ENCODE measurements at places on chromosomes 5 and 9.

DNA sequence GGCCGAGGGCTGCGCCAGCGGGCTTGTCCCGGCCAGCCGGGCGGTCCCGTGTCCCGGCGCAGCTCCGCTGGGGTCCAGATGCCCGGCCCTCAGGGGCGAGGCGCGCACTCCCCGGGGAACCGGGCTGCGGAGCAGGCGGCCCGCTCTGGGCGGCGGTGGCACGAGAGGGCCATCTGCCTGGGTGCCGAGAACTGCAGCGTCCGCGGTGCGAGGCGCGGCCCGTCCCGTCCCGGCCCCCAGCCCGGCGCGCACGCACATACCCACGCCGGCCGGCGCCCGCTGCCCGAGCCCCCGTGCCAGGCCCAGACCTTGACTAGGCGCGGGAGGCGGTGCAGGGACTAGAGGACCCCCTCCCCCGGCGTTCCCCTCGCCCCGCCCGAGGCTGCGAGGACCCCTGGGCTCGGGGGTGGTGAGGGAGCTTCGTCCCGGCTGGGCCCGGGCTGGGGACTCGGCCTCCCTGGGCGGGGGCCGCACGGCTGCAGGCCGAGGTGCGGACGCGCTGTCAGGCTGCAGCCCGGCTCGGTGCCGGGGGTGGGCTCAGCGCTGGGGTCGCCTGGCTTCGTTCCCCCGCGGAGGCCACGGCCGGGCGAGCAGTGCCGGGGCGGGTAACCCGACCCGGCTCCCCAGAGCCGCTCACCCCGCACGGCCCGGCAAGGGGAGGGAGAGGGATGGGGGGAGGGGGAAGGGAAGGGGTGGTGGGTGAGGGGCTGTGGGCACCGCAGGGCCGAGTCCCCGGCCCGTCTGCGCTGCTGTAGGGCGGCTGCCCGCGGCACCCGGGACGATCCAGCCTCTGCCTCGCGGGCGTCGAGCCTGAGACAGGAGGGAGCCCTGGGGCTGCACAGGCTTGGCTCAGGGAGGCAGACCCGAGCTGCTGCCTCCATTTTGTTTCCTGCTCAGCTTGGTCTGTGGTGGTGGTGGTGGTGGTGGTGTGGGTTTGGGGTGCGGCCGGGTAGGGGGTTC lies 1.2 kb upstream of the NSD1 start:
- DNase-seq, result peak; percentile 44

GRCh38 chr5:1929108-1929991 lies 46.6 kb upstream of the IRX4 start:
- DNase-seq, result no peak

DNA sequence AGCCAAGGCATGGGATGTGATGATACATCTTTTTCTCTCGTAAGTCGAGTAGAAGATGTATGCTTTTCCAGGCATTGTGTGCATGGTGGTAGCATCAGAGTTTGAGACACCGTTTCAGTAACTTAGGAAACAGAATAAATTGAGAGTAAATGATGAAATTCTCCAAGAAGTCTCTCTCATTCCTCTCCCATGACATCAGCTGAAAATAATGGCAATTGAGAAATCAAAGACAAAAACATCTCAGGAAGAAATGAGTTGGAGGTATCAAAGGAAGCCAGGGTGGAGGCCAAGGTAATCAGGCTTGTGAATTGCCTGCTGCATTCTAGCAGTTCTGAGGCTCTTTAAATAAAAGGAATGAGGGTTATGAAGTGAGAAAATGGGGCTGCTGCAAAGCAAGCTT lies 53.9 kb downstream of the SGCD start:
- no peak for DNase-seq

GRCh38 chr5:109739741-109740728 lies 50.3 kb downstream of the MAN2A1 start:
- no peak for DNase-seq

GRCh38 chr5:143059976-143060765 lies 290.0 kb downstream of the ARHGAP26 start:
- no peak for DNase-seq

DNA sequence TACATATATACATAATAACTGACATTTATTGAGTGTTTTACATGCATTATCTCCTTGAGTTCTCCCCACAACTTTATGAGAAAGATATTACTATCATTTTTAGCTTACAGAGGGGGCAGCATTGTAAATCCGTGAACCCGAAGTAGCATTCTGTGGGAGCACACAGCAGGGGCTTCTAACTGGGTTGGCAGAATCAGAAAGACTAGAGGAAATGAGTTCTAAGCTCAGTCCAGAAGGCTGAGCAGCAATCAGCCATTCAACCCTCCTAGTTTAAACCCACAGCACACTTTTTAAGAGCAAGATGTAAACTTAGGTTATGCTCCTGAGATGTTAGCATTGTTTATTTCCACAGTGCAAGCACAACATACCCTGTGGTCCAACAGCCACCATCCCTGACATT lies 177.2 kb downstream of the TMEM38B start:
- DNase-seq, result no peak

GRCh38 chr5:140324617-140325241 lies 21.7 kb downstream of the HBEGF start:
- no peak for DNase-seq

DNA sequence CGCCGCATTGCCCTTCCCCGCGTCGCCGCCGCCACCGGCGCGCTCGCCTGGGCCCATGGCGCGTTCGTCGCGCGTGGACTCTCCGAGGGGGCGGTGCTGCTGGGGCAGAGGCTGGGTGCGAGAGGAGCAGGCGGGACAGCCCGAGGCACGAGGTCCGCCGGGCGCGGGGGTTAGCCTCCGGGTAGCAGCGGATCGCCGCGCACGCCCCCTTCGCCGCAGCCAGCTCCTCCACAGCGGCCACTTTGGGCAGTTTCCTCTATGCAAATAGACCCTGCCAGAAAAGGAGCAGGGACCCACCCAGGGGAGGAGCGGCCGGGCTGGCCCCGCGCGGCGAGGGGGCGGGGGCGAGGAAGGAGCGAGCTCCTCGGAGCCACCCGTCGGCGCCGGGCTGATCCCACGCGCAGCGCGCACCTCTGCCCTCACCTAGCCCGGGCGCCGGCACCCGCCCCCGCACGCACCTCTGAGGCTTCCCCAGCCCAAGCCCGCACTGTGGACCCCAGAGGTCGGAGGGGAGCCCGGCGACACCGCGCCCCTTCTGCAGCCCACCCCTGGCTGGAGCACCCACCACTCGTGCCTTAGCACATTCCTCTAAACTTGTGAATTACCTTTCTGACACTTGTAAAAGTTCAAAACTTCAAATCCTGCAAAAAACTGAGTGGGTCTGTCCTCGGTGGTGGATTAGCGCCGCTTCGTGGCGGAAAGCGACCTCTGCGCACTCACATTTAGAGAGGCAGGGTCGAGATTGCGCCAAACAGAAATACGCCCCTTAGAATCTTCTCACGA lies at the start of gene COL23A1:
Gene COL23A1 (minus strand): TSS at position 253 of the 783 bp plus-strand sequence.
- DNase-seq, result peak; percentile 63

- DNase-seq, result peak; percentile 87
Observed at GRCh38 chr5:151086905-151087360, 6.1 kb upstream of the TNIP1 start.

GRCh38 chr9:99075246-99075912 lies 29.5 kb upstream of the TGFBR1 start:
- no peak for DNase-seq

GRCh38 chr5:94694671-94695070 lies 76.2 kb downstream of the SLF1 start:
- no peak for DNase-seq

GRCh38 chr5:60820593-60821487 lies 23.2 kb downstream of the ELOVL7 start:
- no peak for DNase-seq

DNA sequence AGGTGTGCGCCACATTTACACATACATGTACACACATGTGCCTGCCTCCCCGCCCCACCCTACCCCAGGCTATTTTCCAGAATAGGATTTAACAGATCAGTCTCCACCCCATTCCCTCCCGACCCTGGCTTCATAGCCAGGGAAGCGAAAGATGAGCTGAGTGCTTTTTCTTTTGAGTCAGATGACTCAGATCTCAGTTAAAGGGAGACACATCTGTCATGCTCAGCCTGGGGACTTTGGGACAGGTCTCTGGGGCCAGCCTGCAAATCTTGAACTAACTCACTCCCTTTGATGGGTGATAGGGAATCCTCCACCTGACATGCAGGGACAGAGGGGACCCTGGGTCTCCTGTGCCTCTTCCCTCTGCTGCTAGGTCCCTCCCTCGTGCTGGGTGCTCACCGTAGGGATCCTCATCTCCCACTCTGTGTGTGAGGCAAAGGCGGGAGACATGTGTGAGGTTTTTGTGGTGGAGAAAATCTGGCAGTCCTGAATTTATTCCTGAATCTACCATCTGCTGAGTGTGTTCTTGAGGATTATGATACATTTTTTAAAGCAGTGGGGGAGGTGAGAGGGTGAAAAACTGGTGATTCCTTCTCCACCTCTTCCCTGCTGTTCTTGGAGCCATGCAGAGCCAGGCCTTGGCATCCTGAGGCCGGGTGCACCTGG lies 37.7 kb downstream of the NEUROG1 start:
- DNase-seq, result no peak

DNA sequence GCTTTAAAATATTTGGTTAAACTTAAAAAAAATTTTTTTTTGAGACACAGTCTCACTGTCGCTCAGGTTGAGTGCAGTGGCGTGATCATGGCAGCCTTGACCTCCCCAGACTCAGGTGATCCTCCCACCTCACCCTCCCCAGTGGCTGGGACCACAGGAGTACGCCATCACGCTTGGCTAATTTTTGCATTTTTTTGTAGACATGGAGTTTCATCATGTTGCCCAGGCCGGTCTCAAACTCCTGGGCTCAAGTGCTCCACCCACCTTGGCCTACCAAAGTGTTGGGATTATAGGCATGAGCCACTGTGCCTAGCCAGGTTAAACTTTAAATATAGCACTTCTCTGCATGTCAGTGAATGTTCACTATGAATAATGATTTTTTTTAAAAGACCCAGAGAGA lies 224.5 kb upstream of the RFX3 start:
- no peak for DNase-seq

DNA sequence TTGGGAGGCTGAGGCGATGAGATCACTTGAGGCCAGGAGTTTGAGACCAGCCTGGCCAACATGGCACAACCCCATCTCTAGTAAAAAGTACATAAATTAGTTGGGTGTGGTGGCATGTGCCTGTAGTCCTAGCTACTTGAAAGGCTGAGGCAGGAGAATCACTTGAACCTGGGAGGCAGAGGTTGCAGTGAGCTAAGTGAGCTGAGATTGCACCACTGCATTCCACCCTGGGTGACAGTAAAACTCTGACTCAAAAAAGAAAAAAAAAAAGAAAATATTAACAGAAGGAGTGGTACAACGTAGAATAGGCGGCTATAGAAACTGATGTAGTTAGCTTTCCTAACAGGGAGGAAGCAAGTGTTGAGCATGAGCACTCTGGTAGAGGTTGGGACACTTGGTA lies 59.9 kb downstream of the PBX3 start:
- DNase-seq, result no peak

- DNase-seq, result no peak
Observed at GRCh38 chr9:20930836-20931235, 100.6 kb downstream of the HACD4 start.

DNA sequence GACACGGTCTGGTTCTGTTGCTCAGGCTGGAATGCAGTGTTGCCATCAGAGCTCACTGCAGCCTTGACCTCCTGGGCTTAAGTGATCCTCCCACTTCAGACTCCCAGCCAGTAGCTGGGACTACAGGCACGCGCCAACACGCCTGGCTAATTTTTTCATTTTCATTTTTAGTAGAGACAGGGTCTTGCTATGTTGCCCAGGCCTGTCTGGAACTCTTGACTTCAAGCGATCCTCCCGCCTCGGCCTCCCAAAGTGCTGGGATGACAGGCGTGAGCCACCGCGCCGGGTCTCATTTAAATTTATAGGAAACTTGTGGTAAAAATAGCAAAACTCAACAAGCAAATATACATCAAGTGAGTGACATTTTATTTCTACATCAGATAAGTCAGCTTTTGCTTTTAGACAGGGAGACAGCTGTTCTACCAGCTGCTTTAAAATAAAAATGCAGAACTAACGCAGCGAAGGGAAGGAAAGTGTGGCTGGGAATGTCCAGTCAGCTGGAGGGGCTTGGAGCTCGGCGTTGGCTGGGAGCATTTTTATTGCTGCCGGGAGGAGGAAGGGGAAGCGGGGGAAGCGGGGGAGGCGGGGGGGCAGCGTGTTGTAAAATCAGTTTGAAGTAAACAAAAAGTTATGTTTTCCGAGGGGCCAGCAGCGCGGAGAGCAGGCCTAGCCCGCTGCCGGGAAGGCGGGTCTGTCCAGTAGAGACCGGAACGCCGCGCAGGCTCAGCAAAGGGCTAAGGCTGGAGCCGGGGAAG lies 707 bp upstream of the ZFYVE16 start:
- peak; percentile 22 for DNase-seq

DNA sequence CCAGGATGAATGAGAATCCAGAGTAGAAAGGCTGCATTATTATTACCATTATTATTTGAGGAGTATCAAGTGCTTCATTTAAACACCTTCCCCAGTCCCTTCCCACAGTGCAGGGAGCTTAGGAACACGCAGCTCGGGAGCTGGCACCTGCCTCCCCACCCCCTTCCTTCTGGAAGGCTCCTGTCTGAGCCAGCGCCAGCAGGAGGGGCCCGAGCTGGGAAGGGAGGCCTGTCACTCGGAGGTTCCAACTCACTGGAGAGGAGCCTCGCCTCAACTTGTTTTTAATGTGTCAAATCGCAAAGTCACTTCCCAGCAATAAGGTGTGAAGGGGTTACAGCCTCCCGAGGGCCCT lies 156.4 kb upstream of the IRX4 start:
- no peak for DNase-seq

- DNase-seq, result peak; percentile 39
Observed at GRCh38 chr5:119271758-119272730, 83.8 kb upstream of the TNFAIP8 start.

DNA sequence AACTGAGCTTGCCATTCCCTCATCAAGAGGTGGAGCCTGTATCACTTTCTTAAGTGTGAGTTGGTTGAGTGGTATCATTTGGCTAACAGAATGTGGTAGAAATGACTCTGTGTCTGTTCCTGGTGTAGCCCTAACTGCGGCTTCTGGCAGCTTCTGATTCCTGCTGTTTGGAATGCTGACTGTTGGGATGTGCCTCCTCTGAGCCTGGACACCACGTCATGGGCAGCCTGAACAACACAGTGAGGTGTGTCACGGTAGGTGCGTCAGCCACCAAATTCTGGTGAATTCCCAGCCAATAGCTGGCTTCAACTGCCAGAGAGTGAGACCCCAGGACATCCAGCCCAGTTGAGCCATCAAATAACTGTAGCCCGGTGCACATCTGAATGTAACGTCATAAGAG lies 6.1 kb upstream of the C9orf152 start:
- DNase-seq, result no peak
